ENCODE measurements at places on chromosomes 12 and 14.

DNA sequence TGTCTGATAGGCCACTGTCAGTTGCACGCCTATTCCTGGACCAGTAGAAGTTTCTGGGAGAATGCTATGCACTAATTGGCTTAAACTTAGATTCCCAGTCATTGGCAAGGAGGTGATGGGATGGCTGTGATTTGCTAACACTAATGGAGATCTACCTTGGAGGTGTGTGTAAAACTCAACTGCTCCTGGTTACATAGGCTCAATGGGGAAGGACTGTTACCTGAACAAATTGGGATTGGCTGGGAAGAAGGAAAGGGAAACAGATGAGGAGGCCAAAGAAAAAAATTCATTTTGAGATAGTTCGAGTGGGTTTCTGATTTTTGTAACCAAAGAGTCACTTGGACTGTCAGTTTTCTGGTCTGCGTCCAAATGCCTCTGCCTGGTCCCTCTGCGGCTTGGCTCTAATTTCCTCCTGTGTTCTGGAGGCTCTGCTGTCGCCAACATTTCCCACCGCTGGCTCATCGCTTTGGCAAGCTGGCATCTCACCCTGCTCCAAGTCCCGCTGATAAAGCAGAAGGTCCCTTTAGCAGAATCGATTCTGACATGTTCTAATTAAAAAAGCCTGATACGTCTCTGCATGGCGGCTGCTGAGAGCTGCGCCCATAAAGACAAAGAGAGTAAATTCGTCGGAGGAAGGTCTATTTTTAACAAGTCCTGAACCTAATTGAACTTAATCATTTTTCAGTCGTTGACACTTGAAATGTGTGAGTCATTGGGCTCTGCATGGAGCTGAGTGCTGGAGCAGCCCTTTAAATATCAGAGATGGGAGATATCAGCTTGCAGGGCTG, 2.0 kb upstream of the CCDC63 start:
- peak; percentile 67 for DNase-seq

- DNase-seq, result no peak
Measured at GRCh38 chr14:94116701-94117100, 6.2 kb downstream of the IFI27 start.

GRCh38 chr12:92612611-92613010, 90.2 kb upstream of the PLEKHG7 start:
- DNase-seq, result no peak

DNA sequence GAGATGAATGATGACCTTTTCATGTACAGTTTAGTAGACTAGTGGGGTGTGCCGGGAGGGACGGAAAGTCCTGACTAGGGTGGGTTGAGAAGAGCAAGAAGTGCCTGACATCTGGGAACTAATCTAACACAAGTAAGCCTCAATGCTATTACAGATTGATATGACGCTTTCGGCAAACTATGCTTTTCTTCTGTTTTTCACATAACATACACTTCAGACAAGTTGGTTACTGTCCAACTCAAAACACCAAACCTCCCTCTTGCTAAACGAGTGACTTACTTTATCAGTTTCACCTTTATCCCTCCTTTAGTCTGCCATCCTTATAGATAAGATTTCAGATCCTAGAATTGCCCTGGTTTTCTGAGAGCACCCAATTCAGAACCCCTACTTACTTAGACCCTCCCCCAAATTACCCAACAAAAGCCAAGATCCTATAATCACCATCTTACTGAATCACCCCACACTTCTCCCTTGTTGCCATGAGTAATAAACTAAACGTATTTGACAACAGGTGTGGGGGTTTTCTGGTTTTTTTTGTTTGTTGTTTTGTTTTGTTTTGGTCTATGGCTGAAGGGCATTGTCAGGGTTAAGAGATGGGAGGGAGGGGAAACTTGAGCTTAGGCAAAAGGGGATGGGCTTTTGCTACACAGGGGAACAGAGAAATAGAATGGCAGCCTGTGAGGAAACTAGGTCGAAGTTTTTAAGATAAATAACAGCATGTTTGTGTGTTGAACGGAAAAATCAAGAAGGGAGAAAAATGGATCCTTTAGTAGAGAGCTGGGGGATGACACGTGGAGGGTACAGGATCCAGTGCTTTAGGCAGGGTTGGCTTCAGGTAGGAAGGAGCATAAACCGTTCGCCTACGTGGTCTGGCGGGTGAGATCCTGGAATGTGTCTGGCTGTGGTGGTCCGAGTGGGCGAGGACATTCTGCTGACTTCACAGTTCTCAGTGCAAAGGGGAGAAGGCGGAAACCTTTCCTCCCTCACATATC, 6.1 kb upstream of the PSMA3 start:
- DNase-seq, result no peak

GRCh38 chr14:101947577-101947903, 16.8 kb upstream of the DYNC1H1 start:
- no peak for DNase-seq

DNA sequence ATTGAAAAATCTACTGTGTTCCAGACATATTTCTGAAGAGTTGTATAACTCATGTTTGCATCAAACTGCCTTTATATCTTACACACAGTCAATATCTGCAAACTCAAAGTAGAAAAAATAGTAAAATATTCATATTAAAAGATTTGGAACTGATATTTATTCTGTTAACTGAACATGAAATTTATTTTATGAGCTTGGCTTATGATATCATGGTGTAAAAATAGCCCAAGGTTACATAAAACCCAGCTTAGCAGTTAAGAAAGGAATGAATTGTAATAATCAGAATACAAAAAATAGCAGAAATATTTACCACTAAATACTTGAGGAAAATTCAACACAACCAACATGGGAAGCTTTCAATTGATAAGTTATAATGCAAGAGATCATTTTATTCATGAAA, 367.9 kb downstream of the FLRT2 start:
- DNase-seq, result no peak

DNA sequence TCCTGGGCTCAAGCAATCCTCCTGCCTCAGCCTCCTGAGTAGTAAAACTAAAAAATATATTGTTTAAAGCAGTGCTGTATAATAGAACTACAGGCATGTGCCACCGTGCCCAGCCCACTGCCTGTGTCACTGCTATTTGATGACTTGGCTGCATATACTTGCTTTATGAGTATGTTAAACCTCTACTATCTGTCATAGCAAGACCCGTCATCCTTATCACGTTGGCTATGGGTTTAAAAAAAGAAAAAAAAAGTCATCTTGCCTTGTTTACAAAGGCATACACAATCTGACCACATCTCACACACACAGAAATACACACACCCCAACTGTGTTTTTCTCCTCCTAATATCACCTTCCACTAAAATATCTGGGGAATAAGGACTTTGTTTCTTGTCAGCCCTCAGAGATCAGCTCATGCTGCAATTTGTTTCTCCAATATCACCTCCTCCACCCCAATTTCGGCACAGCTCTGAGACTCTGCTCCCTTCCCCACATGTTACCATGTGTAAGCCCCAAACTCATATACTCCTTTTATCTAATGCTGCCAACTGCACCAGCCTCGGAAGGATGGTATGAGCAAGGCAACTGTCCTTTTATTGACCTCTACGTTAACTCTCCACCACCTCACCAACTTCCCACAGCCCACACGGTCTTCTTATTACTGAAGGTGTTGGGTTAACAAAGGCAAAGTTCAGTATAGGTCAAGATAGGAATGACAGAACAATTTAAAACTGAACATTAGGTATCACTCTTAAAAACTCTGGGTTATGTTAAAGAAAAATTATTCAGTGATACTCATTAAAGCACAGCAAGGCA, 802 bp upstream of the TMPRSS12 start:
- no peak for DNase-seq

GRCh38 chr14:87732562-87732961, 260.4 kb downstream of the GALC start:
- no peak for DNase-seq

GRCh38 chr12:14213542-14213941, 151.9 kb upstream of the ATF7IP start:
- no peak for DNase-seq

- no peak for DNase-seq
Measured at GRCh38 chr12:84075991-84076390, 836.6 kb downstream of the SLC6A15 start.

GRCh38 chr12:85588221-85588620, 248.0 kb downstream of the RASSF9 start:
- DNase-seq, result no peak

GRCh38 chr12:65892841-65893251, 68.6 kb downstream of the HMGA2 start:
- DNase-seq, result peak; percentile 47

- peak; percentile 93 for DNase-seq
Measured at GRCh38 chr12:6370994-6371754, 4.2 kb downstream of the SCNN1A start.

GRCh38 chr14:50347521-50347920, 35.4 kb downstream of the DMAC2L start:
- DNase-seq, result peak; percentile 63

GRCh38 chr14:96138241-96138640, 66.4 kb upstream of the BDKRB2 start:
- no peak for DNase-seq

DNA sequence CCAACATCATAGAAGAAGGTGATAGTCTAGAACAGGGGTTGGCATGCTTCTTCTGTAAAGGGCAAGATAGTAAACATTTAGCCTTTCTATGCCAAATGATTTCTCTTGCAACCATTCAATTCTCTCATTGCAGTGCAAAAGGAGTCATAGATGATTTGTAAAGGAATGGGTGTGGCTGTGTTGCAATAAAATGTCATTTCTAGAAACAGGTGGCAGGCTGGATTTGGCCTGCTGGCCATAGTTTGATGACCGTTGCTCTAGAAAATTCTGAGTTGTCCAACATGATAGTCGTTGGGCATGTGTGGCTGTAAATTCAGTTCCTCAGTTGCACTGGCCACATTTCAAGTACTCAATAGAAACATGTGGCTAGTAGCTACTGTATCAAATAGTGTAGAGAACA, 21.7 kb downstream of the SMCO2 start:
- DNase-seq, result no peak

- peak; percentile 56 for DNase-seq
Measured at GRCh38 chr14:73457041-73457923, 1.1 kb downstream of the NUMB start.

DNA sequence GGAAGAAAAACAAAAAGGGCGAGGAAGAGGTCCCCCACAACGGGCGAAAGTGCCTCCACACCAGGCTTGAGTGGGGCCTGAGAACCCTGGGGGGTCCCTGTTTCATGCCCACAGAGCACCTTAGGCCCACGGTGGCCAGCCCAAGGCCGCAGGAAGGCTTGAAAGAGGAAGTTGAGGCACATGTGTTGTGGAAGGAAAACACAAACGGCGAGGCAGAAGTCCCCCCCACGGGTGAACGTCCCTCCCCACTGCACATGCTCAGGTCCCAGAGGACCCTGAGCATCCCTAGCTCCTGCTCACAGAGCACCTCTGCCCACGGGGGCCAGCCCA, 371.5 kb downstream of the ALG10 start:
- no peak for DNase-seq

GRCh38 chr12:23906329-23906728, 43.1 kb downstream of the SOX5 start:
- DNase-seq, result peak; percentile 84

DNA sequence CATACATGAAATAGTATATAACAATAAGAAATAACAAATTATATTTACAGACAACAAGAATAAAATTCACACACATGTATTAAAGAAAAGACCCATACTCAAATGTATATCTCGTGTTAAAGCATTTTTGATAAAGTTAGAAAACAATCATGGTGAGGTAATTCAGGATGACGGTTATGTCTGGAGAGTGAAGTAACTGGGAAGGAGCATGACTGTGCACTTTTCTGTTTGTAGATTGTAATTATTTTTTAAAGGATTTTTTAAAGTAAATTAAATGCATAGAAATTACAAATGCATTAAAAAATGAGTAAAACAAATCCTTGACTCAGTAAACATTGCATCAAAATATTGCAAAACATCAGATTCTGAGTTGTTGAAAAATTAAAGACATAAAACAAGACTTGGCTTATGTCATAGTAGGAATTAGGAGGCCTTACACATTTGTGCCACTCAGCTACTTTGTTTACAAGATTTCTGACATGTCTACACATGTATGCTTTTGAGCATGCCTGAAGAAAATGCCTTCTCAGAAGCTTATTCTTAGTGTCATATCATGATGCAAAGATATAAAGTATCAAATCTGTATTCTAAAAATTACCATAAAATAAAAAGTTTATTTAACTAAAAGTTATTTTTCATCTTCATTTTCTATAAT, 1325.1 kb downstream of the SLC16A7 start:
- DNase-seq, result no peak

DNA sequence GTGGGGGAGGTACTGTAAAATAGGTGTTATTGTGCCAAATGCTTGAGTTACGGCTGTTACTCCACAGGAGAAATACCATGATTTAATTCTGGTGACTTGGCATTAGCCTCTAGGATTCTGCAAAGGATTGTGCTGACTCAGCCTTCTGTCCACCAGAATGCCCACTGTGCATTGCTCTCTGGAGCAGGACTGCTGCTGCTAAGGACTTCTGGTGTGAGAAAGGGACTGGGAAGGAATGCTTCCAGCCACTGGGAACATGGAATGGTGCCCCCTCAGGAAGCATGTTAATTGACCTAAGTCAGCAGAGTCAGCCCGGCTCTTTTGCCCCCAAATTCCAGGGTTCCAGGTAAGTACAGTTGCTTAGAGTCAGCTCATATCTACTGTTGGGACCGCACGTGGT, 32.9 kb downstream of the ZFHX2 start:
- no peak for DNase-seq

DNA sequence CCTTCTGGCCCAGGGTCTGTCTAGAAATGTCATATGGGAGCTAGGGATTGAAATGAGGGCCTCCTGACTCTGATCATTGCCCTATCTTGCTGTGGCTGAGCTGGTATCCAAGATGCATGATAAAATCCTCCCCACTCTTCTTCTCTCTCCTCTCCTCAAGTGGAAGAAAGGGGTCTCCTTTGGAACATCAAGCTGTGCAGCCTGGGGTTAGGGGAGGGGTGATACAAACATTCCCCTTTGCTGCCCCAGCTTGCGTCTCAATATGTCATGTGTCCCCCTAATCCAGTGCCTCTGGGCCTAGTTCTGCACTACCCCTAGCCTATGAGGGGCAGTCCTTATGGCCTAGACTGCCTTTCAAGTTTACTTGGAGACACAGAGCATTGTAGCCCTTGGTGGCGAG, 8.5 kb downstream of the RDH16 start:
- DNase-seq, result no peak

GRCh38 chr12:58950739-58951100, 30.4 kb upstream of the LRIG3 start:
- no peak for DNase-seq

GRCh38 chr14:78917462-78917861, 747.3 kb downstream of the NRXN3 start:
- DNase-seq, result no peak

- no peak for DNase-seq
Measured at GRCh38 chr14:80543211-80543610, 331.9 kb upstream of the DIO2 start.

GRCh38 chr12:47079981-47080724, 394 bp upstream of the AMIGO2 start:
- DNase-seq, result peak; percentile 70

- no peak for DNase-seq
Measured at GRCh38 chr12:3032770-3033538, 44.2 kb upstream of the TSPAN9 start.

DNA sequence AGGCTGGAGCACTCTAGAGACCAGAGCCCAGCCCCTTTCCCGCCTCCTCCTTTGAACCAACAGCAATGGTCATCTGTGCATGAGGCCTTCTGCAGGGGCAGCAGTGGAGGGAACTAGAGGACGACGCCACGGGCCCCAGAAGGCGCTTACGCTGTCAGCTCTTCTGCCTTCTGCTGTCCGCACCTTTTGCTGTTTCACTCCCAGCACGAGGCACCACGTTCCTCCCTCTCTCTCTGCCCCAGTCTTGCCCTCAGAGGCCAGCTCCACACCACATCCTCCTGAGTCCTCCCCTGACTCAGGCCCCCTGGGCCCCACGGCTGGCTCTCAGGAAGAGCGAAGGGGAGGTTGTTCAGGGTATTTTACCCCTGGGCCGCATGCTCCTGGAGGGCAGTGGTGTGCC, 15.5 kb downstream of the MMAB start:
- DNase-seq, result no peak
